Skeletal muscle tissue (tissue), 5 donors: ENCODE measurements at places on chromosomes 7 and 10. TPM values are rescaled to one million over a fixed set of nuclear protein-coding genes. Genes with fewer than 3 reads are reported as not detected.

HOXA5 gene
- 4.2 TPM for total RNA-seq

HTR5A gene
- not detected for total RNA-seq

NT5C3A gene
- 31.3 TPM for total RNA-seq

CALML5 gene
- not detected for total RNA-seq

PILRA gene
- 1.6 TPM for total RNA-seq
